ENCODE measurements at places on chromosomes 11 and 22.

GRCh38 chr22:21074102-21074715 is 28.5 kb downstream of the LRRC74B start:
- DNase-seq, result no peak

- DNase-seq, result no peak
Observed at GRCh38 chr11:126194121-126194543, 17.3 kb downstream of the RPUSD4 start.

DNA sequence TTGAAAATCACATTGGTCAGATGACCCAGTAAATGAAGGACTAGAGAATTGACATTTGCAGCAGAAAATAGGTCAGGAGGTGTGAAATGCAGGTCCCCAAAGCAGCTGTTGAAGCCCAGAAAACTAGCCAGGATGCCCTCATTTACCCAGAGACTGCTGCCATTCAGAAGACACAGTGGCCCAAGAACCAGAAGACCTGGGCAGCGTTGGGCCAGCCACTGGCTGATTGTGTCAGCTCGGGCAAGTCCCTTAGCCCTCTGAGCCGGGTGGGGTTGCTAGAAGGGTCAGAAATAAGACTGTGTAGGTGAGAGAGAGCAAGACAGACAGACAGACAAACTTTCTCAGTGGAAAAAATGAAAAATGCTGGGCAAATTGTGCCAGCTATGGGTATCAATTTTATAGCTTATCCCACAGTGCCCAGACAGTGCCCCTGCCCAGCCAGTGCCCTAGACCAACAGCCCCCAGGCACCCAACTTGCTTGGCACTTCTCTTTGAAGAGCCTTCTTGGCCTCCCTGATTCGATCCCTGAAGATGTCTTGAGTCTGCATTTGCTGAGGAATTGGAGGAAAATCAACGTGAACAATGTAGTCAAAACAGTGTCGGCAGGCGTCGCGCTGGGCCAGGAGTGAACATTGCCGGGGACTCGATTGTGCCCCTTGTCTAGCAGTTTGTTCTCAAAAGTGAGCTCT is 198.3 kb downstream of the MN1 start:
- DNase-seq, result no peak

DNA sequence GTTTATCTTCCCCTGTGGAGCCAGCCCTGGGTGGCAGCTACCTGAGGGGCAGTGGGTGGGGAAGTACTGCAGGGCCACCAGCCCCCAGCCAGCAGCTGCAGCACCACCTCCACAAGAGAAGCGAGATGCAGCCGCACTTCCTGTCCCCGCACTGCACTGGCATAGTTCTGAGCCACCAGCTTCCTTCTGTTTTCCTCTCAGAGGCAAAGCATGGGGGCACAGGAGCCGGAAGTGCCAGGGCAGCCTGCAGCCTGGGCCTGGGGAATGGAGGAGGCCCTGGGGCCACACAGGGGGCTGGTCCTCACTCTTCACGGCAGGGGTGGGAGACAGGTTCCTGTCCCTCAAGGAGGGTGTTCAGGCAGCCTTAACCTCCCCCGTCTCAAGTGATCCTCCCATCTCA is 11.9 kb upstream of the SH3BP1 start:
- DNase-seq, result no peak

DNA sequence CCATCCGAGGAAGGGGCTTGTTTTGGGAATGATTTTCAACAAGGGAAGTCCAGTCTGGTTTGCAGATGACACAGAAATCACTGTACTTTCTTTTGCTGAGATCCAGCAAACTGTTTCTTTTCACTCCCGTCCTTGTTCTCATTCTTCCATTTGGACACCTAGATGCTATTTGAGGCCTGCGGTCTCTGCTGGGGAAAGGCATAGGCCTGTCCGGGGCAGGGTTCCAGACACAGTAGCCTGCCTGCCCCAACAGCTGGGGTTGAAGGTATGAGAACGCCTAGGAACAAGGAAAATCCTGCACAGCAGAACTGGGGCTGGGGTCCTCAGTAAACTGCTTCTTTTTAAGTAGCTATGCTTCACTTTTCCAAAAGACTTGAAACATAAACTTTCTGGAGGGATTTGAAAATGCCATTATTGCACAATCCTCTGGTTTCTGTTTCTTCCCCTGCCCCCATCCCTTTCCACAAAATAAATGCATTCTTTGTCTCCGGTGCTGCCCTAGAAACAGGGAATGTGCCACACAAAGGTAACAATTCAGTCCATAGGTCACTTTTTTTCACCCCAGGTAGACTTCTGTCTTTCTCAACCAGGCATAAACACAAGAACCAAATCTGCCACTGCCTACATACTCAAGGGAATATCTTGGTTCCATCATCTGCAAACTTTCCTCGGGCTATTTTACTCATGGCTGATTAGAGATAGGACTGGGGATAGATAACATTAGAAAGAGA is 174.8 kb upstream of the MTMR2 start:
- no peak for DNase-seq

GRCh38 chr22:49464037-49464436 is 363.6 kb downstream of the BRD1 start:
- no peak for DNase-seq

DNA sequence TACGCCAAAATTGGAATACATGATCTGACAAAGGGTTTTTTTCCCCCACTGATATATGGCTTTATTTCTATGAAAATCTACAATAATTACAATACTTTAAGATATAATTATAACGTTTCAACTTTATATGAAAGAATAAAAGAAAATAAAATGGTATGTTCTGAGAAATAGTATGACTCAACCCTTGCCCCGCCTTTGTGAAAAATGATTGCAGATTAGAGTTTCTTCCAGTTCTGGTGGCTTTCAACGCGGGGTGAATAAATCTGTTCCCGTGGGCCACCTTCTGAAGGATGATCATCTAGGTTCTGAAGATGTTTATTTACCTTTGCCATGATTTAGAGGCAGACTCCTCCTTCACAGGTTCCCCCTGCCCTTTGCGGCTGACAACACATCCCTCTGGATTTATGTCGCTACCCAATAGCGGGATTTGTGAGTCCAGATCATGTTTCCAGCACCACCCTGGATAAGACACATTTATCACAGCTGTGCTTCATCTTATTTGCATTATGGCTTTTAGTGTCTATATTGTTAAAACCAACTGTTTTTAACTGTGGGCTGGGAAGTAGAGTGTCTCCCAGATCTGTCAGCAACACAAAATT is 607.0 kb upstream of the KIRREL3 start:
- no peak for DNase-seq

GRCh38 chr22:39303358-39303757 is 16.1 kb downstream of the RPL3 start:
- DNase-seq, result no peak
